ENCODE measurements at places on chromosomes 2 and 18.

- no peak for DNase-seq
These were observed 224.6 kb downstream of the CELF4 start for GRCh38 chr18:37341016-37341415.

GRCh38 chr2:231935207-231935524 is 9.0 kb upstream of the NPPC start:
- no peak for DNase-seq

DNA sequence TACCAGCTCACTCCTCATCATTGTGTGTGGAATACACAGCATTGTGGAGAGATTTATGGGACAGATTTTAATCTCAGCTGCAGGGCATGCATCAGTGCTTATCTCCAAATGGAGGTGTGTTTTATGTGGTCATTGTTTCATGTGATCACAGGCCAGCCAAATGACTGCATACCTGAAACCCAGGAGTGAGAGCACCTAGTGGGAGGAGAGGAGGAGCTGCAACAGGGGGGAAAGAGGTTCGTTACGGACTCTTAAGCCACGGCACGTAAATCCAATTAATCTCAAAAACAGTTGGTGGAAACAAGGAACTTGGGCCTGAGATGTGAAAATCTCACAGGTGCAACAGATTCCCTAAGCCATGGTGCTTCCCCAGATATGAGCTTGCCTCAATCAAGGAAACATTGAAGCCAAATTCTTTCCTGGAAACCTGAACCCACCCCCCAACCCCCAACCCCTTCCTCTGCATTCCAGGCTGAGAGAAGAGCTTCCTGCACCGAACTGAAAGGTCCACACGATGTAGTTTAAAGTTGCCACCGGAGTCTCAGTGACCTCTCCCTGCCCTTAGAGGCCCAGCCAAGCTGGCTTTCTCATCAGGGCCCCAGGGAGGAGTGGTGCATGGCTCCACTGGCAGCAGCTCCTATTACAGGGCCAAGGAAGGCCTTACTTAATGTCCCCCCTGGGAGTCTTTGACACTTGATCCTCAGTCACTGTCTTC is 167.4 kb downstream of the C1D start:
- DNase-seq, result no peak

GRCh38 chr2:172564376-172564775 is 8.5 kb downstream of the PDK1 start:
- DNase-seq, result no peak

GRCh38 chr2:188527141-188527540 is 235.5 kb downstream of the GULP1 start:
- no peak for DNase-seq
